ENCODE measurements at places on chromosomes 7 and 10.

DNA sequence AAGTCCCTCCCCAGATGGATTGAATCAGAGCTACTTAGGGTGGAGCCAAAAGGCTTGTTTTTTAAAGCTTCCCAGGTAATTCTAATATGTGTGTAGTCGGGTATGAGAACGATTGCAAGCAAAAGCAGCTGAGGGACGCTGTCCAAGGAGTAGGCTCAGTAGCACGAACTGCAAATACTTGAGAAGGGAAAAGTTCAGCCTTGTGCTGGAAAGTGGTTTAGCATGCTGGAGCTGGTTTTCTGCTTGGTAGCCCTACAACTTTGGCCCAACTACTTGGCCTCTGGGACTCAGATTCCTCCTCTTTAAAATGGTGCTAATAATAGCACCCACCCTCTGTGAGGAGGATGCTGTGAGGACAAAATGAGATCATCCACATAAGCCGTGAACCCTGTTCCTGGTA, 76.2 kb downstream of the AHR start:
- no peak overlapping the region for H3K4me3 ChIP-seq
- no peak for DNase-seq
- no peak overlapping the region for H3K27ac ChIP-seq
- no peaks in the 10 kb centered on the region for H3K36me3 ChIP-seq

DNA sequence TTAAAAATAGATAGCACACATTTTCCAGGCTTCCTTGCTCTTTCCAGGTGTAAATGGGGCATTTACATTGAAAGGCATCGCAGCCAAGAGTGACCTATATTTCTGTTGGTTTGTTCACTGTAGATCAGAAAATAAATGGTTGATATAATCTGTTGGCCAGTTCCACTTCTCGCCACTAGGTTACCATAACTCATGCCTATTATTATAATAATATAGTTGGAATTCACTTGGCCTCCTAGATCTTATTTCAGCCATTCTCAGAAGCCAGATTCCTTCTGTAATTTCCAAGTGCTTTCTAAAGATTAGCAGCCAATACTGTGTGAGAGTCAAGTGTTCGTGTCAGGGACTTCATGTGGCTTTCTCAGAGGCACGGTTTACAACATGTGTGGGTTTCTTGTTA, 179.5 kb downstream of the DNAH11 start:
- no peaks in the 10 kb centered on the region for H3K27me3 ChIP-seq
- H3K4me1 ChIP-seq: no peaks in the 10 kb centered on the region
- H3K27ac ChIP-seq: no peak overlapping the region
- DNase-seq: no peak

- H3K27me3 ChIP-seq: no peaks in the 10 kb centered on the region
- no peaks in the 10 kb centered on the region for H3K4me1 ChIP-seq
- no peaks in the 10 kb centered on the region for H3K36me3 ChIP-seq
Measured at GRCh38 chr7:81273601-81274397, 354.9 kb upstream of the SEMA3C start.

DNA sequence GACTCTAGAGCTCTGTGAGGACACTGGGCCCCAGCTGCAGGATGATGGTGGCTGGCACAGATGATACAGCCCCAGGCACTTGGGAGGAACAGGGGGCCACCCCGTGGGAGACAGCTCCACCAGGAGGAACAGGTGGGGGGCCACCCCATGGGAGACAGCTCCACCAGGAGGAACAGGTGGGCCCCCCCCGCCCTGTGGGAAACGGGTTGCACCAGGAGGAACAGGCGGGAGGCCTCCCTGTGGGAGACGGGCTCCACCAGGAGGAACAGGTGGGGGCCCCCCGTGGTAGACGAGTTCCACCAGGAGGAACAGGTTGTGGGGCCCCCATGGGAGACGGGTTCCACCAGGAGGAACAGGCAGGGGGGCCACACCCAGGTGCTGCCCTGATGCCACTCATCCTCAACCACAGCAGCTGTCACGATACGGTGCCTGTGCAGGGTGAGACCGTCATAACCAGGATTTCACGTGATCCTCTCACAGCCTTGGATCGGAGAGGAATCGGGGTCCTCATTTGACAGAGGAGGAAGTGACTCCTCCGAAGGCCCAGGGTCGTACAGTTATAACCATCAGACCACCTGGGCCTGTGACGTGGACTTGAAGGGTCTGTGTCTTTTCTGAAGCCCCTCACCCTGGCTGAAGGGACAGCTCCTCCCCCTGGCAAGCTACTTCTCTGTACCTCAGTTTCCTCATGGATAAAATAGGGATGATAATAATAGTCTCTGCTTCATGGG, 49.2 kb upstream of the NANOS1 start:
- no peak for DNase-seq
- no peaks in the 10 kb centered on the region for H3K27me3 ChIP-seq
- no peaks in the 10 kb centered on the region for H3K36me3 ChIP-seq
- H3K27ac ChIP-seq: no peak overlapping the region

- H3K4me3 ChIP-seq: no peak overlapping the region
- H3K4me1 ChIP-seq: peaks cover 43% of the 10 kb centered on the region
- no peak overlapping the region for H3K27ac ChIP-seq
Measured at GRCh38 chr10:132624847-132625471, 87.4 kb downstream of the INPP5A start.

- H3K36me3 ChIP-seq: no peaks in the 10 kb centered on the region
- peak overlapping the region; percentile 88 for H3K27ac ChIP-seq
- peaks cover 9% of the 10 kb centered on the region for H3K4me1 ChIP-seq
- no peaks in the 10 kb centered on the region for H3K27me3 ChIP-seq
Measured at GRCh38 chr7:75915416-75916156, 631 bp downstream of the POR start.

DNA sequence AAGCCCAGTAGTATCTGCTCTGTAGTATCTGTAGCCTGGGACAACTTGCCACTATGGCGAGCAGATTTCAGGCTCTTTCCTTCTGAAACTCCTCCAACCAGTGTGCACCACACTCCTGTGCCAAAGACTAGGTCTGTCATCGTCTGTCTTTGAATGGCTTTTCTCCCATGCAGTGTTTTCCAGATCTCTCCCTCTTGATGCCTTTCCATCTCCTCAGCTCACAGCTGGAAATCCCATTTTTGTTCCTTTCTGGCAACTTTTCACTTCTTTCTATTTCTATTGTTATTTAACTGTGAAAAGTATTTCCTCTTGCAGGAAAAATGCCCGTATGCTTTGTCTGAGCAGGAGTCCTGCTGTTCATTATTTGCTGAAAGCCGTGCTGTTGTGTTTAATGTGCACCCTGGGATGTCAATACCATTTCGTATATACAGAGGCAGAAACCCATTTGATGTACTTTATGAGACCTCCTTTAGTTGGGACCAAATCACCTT, 373.7 kb downstream of the PHTF2 start:
- no peaks in the 10 kb centered on the region for H3K36me3 ChIP-seq
- H3K27me3 ChIP-seq: no peaks in the 10 kb centered on the region
- DNase-seq: no peak
- H3K27ac ChIP-seq: no peak overlapping the region

GRCh38 chr10:106636766-106637491, 527.6 kb downstream of the SORCS1 start:
- H3K4me1 ChIP-seq: no peaks in the 10 kb centered on the region
- no peaks in the 10 kb centered on the region for H3K36me3 ChIP-seq
- no peak overlapping the region for H3K27ac ChIP-seq

GRCh38 chr7:66013938-66014337, 31.9 kb upstream of the GUSB start:
- H3K36me3 ChIP-seq: no peaks in the 10 kb centered on the region
- peak; percentile 22 for DNase-seq
- H3K27ac ChIP-seq: no peak overlapping the region
- no peaks in the 10 kb centered on the region for H3K4me1 ChIP-seq
- no peaks in the 10 kb centered on the region for H3K27me3 ChIP-seq

- peaks cover 30% of the 10 kb centered on the region for H3K4me1 ChIP-seq
- no peaks in the 10 kb centered on the region for H3K36me3 ChIP-seq
- H3K27ac ChIP-seq: no peak overlapping the region
- no peaks in the 10 kb centered on the region for H3K27me3 ChIP-seq
Measured at GRCh38 chr7:127847641-127848040, 183.6 kb downstream of the LRRC4 start.

DNA sequence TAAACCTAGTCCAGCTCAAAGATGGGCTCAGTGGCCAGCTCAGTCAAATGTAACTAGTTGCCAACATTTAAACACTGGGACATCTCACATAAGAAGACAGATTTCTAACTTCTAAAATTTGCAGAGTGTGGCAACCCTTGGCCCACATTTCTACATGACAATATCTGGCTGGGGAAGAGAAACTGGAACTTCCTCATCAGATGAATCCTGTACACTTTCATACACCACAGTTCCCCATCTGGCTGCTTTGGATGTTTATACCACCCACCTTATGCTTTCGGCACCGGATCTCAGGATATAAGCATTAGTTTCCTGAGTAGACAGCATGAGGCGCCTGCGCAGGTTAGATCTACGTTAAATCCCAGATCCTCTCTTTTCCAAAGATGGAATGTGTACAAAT, 199.3 kb downstream of the PRKG1 start:
- no peaks in the 10 kb centered on the region for H3K27me3 ChIP-seq
- H3K36me3 ChIP-seq: no peaks in the 10 kb centered on the region
- H3K27ac ChIP-seq: no peak overlapping the region
- no peak for DNase-seq
- no peak overlapping the region for H3K4me3 ChIP-seq
- peaks cover 12% of the 10 kb centered on the region for H3K4me1 ChIP-seq

GRCh38 chr7:127034186-127034806, 218.4 kb downstream of the GRM8 start:
- H3K4me1 ChIP-seq: no peaks in the 10 kb centered on the region
- H3K4me3 ChIP-seq: no peak overlapping the region
- no peak overlapping the region for H3K27ac ChIP-seq
- no peaks in the 10 kb centered on the region for H3K36me3 ChIP-seq
- DNase-seq: no peak

- H3K4me1 ChIP-seq: no peaks in the 10 kb centered on the region
- no peaks in the 10 kb centered on the region for H3K36me3 ChIP-seq
- H3K27me3 ChIP-seq: peaks cover 28% of the 10 kb centered on the region
Measured at GRCh38 chr10:131024259-131025131, 287.0 kb downstream of the TCERG1L start.

GRCh38 chr7:55022002-55022985, 3.5 kb downstream of the EGFR start:
- no peaks in the 10 kb centered on the region for H3K36me3 ChIP-seq
- peak overlapping the region; percentile 16 for H3K4me3 ChIP-seq
- H3K4me1 ChIP-seq: no peaks in the 10 kb centered on the region
- no peaks in the 10 kb centered on the region for H3K27me3 ChIP-seq
- H3K27ac ChIP-seq: peak overlapping the region; percentile 58
- DNase-seq: no peak

DNA sequence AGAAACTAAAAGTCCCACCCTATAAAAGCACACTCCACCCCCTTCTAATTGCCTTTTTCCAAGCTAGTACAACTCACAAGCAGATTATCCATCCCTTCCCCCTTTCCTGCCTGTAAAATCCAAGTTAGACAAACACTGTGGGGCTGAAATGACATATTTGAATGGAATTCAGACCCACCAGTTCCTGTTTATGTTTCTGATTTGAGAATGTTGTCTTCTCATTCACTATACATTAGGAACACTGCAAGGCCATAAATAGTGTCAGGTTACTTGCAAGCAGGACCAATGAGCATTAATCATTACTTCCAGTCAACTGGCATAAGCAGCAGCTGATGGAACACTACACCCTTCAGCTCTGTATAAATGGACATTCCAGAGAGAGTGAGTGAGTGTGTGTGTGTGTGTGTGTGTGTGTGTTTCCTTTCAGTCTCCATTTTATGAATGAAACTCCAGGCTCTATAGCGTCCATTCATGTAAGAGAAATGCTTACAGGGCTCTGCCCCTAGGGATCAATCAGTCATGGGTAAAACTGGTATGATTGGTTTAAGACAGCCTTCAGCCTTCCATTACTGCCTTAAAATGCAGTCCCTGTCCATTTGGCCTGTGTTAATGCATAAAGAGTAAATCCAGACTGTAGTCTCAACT, 69.3 kb downstream of the ETV1 start:
- H3K36me3 ChIP-seq: no peaks in the 10 kb centered on the region
- H3K27ac ChIP-seq: peak overlapping the region; percentile 67
- H3K27me3 ChIP-seq: no peaks in the 10 kb centered on the region
- H3K4me3 ChIP-seq: no peak overlapping the region
- peak; percentile 55 for DNase-seq

DNA sequence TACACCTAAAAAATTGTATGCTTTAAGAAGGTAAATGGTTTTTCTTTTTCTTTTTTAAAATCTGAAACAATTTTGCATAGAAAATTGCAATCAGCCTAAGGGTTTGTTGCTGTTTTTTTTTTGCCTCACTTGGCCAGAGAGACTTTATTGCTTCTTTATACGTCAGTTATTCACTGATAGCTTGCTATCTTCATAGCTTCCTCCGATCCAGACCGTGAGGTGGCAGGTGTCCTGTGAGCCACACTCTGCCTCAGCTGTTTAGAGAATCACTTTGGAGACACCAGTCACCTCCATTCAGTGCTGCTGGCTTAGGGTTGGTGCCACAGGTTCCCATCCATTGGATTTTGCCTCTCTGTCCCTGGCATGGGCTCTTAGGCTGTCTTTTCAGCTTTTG, 68.0 kb downstream of the HHEX start:
- no peak for DNase-seq
- H3K4me1 ChIP-seq: peaks cover 3% of the 10 kb centered on the region
- no peak overlapping the region for H3K4me3 ChIP-seq
- H3K27ac ChIP-seq: no peak overlapping the region
- no peaks in the 10 kb centered on the region for H3K36me3 ChIP-seq

DNA sequence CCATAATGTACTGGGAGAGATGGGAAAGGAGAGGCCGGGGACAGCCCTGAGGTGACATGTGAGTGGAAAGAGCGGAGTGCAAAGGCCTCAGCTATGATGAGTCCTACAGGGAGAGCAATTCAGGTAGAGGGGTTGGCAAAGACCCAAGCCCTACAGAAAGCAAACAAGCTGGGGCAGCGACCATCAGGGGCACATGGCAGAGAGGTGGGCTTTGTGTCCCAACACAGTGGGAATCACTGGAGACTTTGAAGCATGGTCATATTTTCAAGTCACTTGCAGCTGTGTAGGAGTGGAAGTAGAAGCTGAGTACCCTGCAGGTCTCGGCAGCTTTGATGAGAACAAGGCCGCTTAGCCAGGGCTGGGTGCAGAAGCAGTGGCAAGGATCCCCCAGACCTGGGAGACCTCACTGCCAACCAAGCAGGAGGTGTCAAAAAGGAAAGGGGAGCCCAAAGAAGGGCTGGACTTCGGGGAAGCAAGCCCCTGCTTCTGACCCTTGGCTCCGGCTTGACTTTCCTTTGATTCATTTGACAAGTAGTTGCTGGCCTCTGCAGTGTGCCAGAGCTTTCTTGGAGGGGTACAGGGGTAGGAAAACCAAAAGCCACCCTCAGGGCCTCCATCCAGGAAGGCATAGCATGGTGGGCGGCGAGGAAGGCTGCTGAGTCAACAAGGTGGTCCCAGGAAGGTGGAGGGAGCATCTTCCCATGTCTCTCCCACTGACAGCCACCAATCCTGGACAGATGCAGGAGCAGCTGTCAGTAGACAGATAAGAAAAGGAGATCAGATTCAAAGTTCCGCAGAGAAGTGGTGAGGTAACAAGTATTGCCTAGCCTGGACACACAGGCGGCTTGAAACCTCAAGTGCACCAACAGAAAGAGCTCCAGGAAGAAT, 1.9 kb upstream of the PGAM2 start:
- H3K27me3 ChIP-seq: no peaks in the 10 kb centered on the region
- no peak overlapping the region for H3K27ac ChIP-seq
- no peak overlapping the region for H3K4me3 ChIP-seq
- no peaks in the 10 kb centered on the region for H3K36me3 ChIP-seq

GRCh38 chr10:13074563-13075451, 25.2 kb upstream of the OPTN start:
- no peaks in the 10 kb centered on the region for H3K27me3 ChIP-seq
- DNase-seq: peak; percentile 52
- no peak overlapping the region for H3K27ac ChIP-seq
- no peaks in the 10 kb centered on the region for H3K4me1 ChIP-seq
- no peak overlapping the region for H3K4me3 ChIP-seq
- H3K36me3 ChIP-seq: no peaks in the 10 kb centered on the region
